ENCODE measurements at places on chromosomes 2 and 18. TPM values are rescaled to one million over a fixed set of nuclear protein-coding genes. Genes with fewer than 3 reads are reported as not detected.
A peak's percentile ranks its signal among the peaks of the same experiment; 100 is the strongest.

CPS1 gene
- 1,083 TPM for total RNA-seq

ABCA12 gene
- not detected for total RNA-seq

GRCh38 chr18:44518666-44519065 is 162.0 kb upstream of the SETBP1 start:
- DNase-seq, result no peak

DNA sequence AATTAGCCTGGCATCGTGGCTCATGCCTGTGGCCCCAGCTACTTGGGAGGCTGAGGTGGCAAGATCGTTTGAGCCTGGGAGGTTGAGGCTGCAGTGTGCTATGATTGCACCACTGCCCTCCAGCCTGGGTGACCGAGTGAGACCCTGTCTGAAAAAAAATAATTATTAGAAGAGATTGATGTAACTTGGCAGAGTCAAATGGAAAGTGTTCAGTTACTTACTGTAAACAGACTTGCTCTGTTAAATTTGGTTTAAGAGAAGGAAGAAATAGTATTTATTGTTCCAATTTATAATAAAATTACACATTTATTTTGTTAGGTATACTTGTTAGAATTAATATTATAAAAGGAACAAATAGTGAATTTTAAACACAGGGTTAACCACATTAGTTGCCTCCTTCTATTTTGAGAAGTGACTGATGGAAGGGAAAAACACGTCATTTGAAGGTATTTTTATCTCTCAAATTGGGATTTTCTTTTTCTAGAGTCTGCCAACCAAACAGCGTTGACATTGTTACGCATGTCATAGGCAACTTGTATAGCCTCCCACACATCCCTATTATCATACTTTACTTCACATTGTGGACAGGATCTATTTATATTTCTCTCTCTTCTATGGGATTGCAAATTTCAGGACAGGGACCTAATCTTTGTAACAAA is 118.8 kb upstream of the B3GNT2 start:
- DNase-seq, result no peak

DNA sequence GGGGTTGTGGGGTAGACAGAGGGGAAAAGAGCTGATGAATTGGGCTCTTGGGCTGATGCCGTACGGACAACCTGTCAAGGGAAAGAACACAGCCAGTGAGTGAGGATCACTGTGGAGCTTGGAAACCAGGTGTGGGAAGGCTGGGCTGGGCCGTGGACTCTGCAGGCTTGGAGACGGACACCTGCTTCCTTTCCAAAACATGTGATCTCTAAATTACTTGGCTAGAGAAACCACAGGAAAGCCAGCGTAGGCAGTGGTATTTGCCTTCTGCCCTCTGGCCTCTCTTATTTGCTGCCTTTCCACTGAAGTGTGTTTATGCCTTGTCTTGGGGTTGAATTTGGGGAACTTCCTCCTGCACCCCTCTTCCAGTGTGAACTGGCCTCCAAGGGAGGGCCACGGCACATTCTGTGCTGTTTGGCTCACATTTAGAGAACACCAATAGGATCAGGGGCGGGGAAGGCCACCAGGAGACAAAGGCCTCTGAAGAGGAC is 267.7 kb downstream of the PRKCE start:
- DNase-seq, result peak; percentile 25

DNA sequence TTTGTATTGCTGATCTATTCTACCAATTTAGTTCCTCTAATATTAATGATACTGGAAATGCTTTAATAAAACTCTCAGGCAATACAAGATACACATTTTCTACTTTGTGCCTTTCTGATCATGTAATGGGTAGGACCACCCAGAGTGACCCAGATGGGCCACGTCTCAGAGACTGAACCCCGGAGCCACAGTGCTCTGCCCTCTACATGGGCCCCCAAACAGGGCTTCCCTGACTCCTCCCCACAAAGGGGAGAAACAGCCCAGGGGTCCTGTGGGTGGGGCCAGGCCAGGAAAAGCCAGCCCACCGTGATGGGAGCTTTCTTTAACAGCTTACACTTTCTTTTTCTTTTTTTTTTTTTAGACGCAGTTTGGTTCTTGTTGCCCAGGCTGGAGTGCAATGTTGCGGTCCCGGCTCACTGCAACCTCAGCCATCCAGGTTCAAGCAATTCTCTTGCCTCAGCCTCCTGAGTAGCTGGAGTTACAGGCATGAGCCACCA is 18.4 kb downstream of the HDAC4 start:
- peak; percentile 27 for DNase-seq

DNA sequence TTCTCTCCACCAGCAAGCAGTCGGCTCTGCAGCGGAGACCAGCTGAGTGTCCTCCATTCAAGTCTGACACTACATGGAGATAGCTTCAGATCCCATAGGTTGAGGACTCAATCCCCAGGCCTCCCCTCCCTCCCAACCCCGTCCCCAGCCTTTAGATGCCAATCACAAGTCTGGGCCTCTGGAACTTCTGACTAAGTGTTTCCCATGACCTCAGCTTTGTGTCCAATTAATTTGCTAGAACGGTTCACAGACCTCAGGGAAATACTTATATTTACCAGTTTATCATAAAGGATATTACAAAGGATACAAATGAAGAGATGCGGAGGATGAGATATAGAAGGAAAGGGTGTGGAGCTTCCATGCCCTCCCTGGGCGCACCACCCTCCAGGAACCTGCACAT is 77.4 kb downstream of the MERTK start:
- no peak for DNase-seq

- no peak for DNase-seq
These were observed 62.0 kb upstream of the DSG1 start for GRCh38 chr18:31255953-31256352.

DNA sequence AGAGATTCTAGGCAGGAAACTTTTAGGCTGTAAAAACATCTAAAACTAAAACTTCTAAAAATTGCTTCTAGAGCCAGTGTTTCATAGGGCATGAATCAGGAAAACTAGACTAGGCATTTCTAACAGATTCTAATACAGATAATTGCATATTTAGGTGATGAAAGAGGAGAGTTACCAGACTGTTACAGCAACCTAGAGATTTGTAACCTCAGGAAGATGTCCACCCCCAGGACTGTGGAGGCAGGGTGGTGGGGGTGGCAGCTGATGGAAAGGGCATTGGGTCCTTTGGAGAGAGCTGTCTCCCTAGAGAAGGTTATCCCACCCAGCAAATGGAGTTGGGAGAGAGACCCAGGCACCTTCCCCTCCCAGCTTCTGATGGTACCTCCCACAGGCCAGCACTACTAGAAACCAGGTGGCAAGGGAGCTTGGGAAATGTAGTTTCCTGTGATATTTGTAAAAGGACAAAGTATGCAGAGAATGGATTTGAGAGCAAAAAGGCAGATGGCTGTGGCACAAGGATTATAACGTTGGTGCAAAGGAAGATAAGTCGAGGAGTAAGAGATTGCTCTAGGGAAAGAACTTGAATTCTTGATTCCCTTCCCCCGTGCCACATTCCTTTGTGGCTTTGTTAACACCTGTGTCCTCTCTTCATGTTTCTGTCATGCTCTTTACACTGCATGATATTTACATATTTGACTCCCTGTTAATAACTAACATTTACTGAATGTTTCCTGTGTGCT is 75.6 kb upstream of the MGAT5 start:
- no peak for DNase-seq
